ENCODE measurements at places on chromosomes 5 and 9.

DNA sequence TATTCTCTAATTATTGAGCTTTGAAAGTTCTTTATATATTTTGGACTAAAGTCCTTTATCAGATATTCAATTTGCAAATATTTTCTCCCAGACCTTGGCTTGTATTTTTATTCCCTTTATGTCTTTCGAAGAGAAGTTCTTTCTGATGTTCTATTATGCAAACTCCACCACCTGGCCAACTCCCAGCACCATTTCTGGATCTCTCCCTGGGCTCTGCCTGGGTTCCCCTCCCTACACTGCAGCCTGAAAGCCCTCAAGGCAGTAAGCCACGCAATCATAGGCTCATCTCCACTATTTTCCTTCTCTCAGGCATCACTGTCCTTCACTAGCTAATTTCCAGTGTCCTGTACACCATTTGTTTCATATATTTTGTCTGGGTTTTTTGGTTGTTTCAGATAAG, 76.1 kb downstream of the GRAMD2B start:
- no peak for DNase-seq

DNA sequence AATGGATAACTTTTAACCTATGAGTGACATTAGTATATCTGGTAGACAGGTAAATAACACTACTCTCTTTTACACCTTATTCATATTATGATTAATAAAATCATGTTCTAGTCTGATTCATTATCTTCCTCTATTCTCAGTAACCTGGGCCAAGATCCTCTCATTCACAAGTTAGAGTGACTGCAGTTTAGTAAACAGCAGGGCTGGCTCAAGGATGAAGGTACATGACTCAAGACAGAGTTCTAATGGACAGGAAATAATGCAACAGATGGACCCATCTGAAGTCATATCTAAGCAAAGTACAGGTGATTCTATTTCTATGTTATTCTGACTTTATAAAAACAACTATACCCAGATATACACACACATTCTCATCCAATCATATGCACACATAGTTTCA, 582.5 kb upstream of the CDH18 start:
- no peak for DNase-seq

GRCh38 chr9:121107881-121108280, 33.1 kb downstream of the CNTRL start:
- no peak for DNase-seq

DNA sequence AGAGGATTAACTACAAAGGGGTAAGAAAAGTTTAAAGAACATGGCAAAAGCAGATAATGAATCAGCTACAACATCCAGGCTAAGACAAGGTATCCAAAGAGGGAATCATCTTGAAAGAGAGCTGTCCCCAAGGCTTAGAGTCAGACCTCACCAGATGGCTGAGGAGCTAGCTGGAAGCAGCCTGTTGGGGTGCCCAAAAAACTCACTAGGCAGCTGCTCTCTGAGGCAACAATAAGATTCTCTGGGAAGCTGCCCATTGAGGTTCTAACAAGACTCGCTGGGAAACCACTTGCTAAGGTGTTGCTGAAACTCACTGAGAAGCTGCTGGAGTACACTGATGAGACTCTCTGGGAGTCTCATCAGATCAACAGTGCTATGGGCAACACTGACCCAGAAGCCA, 185.2 kb downstream of the CETN3 start:
- no peak for DNase-seq

- DNase-seq = peak; percentile 2
Observed at GRCh38 chr5:76337953-76338451, 65.1 kb upstream of the IQGAP2 start.

DNA sequence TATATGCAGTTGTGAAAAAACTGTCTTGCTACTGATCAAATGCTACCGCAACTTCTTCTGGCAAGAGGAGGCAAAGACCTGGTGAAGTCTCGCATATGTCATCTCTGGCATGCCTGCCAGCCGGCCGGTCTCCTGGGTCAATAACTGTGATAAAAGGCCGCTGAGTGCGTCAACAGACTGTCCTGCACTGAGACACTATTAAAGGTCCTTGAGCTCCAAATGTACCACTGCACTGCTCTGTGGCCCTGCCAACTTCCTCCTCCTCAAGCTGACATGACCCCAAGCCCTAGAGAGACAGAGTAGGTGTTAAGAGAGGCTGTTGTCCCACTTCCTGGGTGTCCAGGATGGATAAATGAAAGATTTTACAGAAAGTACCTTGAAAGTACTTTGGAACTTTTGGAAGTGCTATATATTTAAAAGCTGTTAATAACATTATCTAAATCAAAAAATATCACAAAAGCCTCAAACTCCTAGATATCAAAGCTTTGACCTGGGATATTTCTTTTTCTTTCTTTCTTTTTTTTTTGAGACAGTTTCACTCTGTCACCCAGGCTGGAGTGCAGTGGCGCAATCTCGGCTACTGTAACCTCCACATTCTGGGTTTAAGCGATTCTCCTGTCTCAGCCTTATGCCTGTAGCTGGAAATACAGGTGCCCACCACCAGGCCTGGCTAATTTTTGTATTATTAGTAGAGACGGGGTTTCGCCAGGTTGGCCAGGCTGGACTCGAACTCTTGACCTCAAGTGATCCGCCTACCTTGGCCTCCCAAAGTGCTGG, 31.5 kb downstream of the RAPGEF1 start:
- no peak for DNase-seq

DNA sequence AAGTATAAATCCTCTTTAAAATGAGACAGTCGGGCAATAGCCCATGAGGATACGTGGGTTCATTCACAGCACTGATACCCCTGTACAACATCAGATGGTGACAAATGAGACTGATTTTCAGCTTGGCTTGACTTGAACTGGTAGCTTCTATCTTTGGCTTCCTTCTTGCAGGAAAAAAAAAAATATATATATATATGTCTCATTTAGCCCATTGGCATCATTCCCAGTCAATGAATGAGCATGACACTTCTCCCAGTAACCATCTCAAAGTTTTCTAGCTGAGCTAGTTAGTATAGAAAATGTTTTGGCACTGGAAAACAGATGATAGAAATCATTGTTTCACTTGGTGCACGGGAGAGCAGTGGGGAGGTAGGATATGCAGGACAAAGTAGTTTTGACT, 222.5 kb upstream of the TAS2R1 start:
- no peak for DNase-seq

- no peak for DNase-seq
Observed at GRCh38 chr5:101102506-101102905, 199.4 kb upstream of the ST8SIA4 start.

- no peak for DNase-seq
Observed at GRCh38 chr9:110623462-110624025, 44.0 kb upstream of the SVEP1 start.

DNA sequence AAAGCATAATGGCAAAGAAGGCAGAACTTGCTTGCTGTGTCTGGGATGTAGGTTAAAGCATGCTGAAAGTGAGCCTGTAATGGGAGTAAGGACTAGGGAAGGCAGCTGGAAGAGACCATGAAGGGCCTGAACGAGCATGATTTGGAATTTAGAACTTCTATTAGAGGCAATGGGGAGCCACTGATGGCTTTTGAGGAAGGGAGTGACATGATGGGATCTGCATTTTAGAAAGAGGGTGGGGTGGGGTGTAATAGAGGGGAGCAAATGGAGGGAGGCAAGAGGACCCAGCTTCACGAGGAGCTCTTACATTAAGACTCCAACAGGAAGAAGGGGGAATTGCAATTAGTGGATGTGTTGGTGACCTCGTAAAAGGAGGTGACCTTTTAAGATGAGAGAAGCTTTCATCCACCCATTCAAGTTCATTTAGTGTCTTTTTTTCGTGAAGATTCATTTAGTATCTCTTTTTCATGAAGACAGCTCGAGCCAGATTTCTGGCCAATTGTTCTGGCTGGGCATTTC, 13.6 kb upstream of the GABRP start:
- no peak for DNase-seq

GRCh38 chr5:5795074-5795771, 372.7 kb downstream of the ICE1 start:
- no peak for DNase-seq

Data from stimulated activated CD4-positive, alpha-beta T cell treated with anti-CD3 and anti-CD28 coated beads, TNF-alpha, amount 100 ng/mL, for 4 hours (primary cell).